ENCODE measurements at places on chromosomes 13 and 19.
A peak's percentile ranks its signal among the peaks of the same experiment; 100 is the strongest.

DNA sequence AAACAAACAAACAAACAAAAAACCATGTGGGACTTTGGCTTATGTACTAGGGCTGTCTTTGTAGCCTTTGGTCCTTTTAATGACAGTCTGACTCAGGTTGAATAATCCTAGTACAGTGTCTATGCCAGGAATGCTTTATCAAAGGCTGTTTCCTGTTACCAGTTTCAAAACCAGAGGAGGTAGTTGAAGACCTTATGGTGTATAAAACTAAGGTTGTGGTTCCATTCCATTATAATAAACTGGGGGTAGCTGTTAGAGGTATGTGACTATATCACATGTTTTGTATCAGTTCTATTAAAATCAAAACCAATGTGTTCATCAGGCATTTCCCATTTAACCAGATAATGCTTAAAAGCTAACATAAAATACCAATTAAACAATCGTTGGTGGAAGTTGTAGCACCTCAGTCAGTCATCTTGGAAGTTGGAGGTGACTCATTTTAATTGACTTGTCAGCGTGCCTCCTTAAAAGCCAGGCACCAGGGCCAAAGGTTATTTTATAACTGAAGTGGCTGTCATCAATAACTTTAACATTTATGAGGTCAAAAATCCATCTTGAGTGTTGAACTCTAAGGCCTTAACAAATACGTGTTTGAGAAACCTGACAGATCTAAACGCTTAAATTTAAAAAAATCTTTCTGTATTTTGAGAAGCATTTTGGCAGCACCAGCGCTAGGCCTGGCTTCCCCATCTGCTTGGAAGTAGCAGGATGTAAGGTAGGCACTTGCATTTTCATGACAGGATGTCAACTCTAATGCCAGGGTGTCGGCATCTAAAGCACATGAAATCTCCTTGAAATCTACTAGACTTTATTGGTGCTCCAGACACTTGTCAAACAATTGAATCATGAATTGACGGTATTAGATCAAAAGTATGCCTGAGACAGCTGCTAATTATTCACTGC lies 162.5 kb downstream of the LMO7 start:
- no peak for DNase-seq

- DNase-seq: peak; percentile 1
Measured at GRCh38 chr13:51614350-51614786, 30.1 kb downstream of the WDFY2 start.

- DNase-seq: no peak
Measured at GRCh38 chr19:50536662-50537305, 23.1 kb upstream of the ASPDH start.

GRCh38 chr13:102128216-102128810 lies 273.5 kb downstream of the FGF14 start:
- no peak for DNase-seq

GRCh38 chr13:106274551-106275203 lies 260.8 kb downstream of the EFNB2 start:
- DNase-seq: no peak

DNA sequence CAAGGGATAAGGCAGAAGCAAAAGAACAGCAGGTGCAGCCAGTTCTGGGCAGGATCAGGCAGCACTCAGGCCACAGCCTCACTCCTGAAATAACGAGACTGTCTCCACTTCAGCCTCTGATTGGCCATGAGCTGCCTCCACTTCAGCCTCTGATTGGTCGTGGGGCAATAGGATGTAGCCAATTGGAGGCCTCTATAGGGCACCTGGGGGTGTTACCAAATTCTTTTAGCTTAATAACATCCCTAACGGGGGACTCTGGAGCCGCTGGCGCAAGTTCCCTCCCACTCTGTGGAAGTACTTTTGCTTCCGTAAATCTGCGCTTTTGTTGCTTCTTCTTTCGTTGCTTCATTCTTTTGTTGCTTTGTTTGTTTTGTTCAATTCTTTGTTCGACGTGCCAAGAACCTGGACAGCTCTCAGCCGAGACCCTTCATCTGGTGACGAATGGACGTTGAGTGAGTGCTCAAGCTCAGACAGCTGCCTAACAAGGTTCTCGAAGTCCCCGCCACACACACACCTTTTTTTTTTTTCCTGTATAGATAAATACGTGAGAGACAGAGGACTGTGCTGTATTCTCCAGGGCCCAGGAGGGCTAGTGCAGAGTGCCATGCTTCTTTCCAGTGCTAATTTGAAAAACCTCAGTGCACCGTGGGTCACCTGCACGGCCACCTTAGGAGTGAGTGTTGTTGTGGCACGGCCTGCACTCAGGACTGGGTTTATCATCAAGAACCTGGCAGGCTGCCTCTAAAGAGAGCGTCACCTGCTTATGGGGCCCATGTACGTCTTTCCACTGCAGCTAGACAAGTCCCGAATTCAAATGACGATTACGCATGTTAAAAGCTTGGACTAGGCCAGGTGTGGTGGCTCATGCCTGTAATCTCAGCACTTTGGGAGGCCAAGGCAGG lies 32.0 kb upstream of the TUBGCP3 start:
- DNase-seq: no peak

GRCh38 chr19:7932276-7932929 lies 6.5 kb upstream of the CTXN1 start:
- no peak for DNase-seq

GRCh38 chr19:49272204-49272603 lies 52.8 kb downstream of the SLC6A16 start:
- no peak for DNase-seq

- DNase-seq: no peak
Measured at GRCh38 chr19:45752639-45753038, 16.4 kb downstream of the SIX5 start.

GRCh38 chr19:39542206-39542605 lies 2.2 kb upstream of the EID2 start:
- no peak for DNase-seq

GRCh38 chr13:25118378-25118905 lies 22.5 kb downstream of the PABPC3 start:
- no peak for DNase-seq

DNA sequence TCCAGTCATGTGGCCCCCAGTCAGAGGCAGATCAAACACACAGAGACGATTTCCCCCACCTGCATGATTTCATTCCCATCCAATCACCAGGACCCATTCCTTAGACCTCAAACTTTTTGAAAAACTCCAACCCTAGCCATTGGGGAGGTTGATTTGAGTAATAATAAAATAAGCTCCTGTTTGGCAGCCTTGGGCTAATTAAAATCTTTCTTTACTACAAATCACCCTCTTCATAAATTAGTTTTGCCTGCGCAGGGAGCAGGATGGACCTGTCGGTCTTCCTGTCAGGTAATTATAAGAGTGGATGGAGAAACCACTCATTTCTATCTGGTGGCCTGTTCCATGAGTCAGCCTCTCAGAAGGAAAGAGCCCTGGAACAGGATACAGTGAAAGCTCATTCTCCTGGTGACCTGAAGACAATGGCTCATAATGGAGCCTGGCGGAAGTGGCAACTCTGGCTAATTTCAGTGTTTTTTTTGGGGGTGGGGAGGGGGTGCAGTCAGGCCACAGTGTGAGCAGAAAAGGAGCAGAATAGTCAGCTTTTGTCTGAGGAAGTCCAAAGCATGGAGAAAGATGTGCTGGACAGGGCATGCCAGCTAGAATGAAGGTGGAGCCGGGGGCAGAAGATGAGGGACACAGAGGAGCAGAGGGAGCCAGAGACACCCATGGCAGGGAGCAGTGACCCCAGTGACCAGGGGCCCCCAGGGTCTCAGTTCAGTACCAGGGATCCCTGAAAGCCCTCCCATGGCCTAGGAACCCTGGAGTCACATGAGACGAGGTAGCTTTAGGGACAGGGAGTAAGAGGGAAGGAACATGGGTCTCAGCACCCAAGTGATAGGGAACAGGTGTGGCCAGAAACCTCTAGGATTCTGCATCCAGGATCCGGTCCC lies 31.8 kb upstream of the PSG9 start:
- DNase-seq: no peak

- DNase-seq: no peak
Measured at GRCh38 chr13:46655377-46656180, 102.6 kb downstream of the LRCH1 start.

DNA sequence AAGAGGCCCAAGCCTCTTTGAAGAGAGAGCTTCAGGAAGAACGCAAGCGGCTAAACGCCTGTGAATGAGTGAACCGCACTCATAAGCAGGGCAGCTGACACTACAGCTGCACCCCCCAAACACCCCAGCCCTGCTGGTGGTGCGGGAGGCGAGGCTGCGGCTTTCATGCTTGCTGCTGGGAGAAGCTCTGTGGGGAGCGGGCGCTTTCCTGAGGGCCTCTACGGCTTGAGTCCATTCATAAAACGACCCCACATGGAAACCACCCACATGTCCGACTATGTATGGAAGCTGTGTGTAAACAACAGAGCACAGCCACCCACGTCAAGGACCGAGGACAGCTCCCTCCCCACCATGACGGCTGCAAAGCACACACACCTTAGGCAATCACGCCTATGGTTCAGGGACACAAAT lies 5.5 kb downstream of the AP3D1 start:
- DNase-seq: no peak

GRCh38 chr19:34480971-34481841 lies at the start of gene WTIP:
Gene WTIP, plus strand, starts transcription at chr19:34481758. Its CDS starts 217 bp downstream, at chr19:34481975.
- DNase-seq: no peak
